Smooth muscle cell of trachea (primary cell): ENCODE measurements at places on chromosomes 1 and 21. TPM values are rescaled to one million over a fixed set of nuclear protein-coding genes. Genes with fewer than 3 reads are reported as not detected.

ESPN gene
- total RNA-seq, result under 0.01 and 0.44 TPM in 2 replicates

LRIG2 gene
- 13.2 and 19.5 TPM in 2 replicates for total RNA-seq

LCE3D gene
- total RNA-seq, result not detected in 2 replicates

LCE1E gene
- not detected in 2 replicates for total RNA-seq

PTGFRN gene
- total RNA-seq, result 47.0 and 82.7 TPM in 2 replicates

YOD1 gene
- total RNA-seq, result 5.1 and 6.0 TPM in 2 replicates

MFAP2 gene
- total RNA-seq, result 16.9 and 26.5 TPM in 2 replicates
